ENCODE measurements at places on chromosomes 6 and 20.
A peak's percentile ranks its signal among the peaks of the same experiment; 100 is the strongest.

GRCh38 chr6:89518352-89519055 is 85.6 kb downstream of the ANKRD6 start:
- DNase-seq: no peak

- no peak for DNase-seq
Measured at GRCh38 chr6:15401120-15401519, 155.3 kb downstream of the JARID2 start.

DNA sequence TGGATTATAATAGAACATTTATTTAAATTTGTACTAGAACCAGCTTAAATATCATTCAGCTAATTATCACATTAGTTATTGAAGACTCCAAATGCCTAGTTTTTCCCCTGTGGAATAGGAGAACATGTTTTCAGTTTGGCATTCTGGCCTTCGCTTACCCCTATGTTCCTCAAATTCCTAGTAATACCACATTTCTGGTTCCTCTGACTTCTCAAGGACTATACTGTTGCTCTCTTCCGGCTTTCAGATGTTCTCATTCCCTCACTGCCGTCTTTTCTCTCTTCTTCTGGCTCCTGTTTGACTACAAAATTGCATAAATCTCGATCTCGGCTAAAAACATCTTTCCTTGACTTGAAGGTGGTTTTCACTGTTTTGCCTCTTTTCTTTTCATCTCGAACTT is 71.8 kb upstream of the KHDRBS2 start:
- DNase-seq: no peak

DNA sequence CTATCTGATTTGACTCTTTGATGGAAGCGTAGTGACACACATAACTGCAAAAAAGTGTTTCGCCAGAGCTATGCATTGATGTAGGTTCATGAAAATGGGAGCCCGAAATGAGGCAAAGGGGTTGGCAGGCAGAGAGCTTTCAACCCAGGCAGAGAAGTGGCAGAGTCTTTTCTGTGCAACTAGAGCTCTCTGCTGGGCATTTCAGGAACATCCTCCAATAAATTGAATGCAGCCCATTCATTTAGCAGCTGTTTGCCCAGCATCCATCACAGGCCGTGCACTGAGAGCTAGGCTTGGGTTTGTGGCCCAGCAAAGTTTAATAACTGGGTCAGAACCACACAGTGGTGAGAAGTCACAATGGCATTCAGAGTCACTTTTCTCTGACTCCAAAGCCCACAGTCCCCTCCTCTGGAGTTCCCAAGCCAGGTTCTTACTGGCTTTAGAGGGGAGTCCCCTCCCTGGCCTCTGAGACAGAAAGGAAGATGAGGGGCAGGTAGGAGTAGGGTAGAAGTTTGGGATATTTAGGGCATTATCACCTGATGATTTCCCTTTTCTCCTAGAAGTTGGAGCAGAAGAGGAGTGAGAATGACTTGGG is 31.8 kb upstream of the ELMO2 start:
- DNase-seq: peak; percentile 55

GRCh38 chr20:33858666-33859065 is 47.5 kb downstream of the CHMP4B start:
- DNase-seq: no peak

GRCh38 chr6:105591053-105591452 is 188.2 kb upstream of the PREP start:
- peak; percentile 64 for DNase-seq

- DNase-seq: peak; percentile 46
Measured at GRCh38 chr6:25717866-25718740, 36.4 kb upstream of the SLC17A4 start.

DNA sequence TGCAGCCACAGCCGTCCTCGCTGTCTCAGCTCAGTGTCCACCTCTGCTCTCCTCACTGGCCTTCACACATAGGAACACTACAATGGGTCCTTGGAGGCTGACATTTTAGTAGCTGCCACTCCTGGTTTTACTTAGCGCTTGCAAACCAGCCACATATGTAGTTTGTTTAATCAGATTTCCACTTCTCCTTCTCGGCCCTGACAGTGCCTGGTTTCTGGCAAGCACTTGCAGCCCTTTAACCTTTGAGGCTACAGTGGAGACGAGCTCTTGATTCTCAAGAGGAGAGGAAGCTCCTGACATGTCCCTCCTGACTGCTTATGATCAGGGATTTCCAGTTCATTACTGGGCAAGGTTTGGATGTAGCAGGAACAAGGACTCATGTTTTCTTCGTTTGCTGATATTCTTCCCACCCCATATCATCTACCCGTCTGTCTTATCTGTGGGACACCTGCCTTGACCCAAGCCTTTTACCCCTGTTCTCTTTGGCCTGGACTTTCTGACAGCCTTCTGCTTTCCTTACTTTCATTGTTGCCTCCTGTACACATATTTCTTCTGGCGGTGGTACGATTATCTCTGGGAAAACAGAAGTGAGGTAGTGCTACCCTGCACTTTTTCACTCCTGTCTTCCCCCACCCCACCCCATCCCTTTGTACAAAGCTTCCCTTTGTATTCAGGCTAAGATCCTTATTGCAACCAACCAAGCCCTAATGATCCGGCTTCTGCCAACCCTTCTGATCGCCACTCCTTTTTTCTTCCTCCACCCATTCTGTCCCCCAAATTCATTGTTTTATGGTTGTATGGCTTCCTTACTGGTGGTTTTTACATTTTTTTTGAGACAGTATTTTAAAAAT is 31.2 kb downstream of the CEP43 start:
- DNase-seq: no peak

DNA sequence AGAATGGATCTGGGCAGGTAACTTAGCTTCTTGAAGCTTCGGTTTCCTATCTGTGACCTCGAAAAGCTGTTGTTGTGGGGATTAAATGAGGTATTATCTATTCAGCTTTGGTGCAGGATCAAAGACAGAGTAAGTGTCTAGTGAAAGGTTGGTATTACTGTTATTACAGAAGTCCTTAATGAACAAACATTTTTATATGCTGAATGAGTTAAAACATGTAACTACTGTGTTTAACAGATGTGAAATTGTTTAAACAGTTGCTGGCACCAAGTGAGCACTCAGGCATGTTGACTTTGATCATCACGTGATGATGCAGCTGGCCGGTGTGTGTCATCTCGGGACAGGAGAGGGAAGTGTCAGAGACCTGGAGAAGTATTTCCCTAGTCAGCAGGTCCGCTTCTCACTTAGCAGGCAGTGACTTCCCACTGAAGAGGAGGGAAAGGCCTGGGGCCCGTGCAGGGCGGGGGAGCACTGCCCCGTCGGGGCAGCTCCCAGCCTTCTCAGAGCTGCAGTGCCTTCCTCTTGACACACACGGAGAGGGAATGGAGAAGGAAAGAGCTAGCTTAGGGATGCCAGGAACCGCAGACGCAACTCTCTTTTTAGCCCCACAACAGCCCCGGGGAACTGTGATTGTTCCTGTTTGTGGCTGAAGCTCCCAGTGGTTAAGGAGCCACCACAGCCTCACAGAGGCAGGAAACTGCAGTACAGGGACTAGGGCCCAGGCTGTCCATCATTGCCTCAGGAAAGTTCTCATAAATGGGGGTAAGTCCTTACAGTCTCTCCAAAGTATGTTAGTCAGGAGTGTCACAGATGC is 18.0 kb downstream of the TUBB2A start:
- peak; percentile 86 for DNase-seq

- no peak for DNase-seq
Measured at GRCh38 chr20:1125277-1125676, 6.9 kb downstream of the PSMF1 start.

GRCh38 chr20:37954190-37954589 is 51.3 kb downstream of the VSTM2L start:
- DNase-seq: no peak

- no peak for DNase-seq
Measured at GRCh38 chr6:14977747-14978382, 268.0 kb upstream of the JARID2 start.

- DNase-seq: no peak
Measured at GRCh38 chr6:67361264-67361663, 1273.8 kb upstream of the ADGRB3 start.

DNA sequence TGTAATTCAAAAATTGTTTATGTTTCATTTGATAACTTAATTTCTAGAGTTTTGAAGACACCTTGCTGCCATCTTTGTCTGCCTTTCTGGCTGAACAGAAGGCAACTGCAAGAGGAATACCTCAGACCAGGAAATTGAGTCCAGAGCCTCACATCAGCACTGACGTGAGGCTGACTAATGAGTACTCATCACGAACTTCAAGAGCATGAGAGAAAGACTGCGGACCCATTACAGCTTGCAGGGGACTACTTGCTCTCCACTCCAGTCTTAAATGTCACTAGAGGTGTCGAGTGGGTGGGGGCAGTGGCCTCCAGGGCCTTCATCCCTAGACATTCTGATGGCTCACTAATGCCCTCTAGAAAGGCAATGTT is 109.5 kb upstream of the SSTR4 start:
- no peak for DNase-seq

- peak; percentile 35 for DNase-seq
Measured at GRCh38 chr6:169398342-169399105, 144.9 kb upstream of the THBS2 start.

- DNase-seq: no peak
Measured at GRCh38 chr6:86782328-86782727, 155.0 kb upstream of the HTR1E start.

GRCh38 chr6:111776236-111777221 is 96.7 kb downstream of the FYN start:
- DNase-seq: peak; percentile 11

GRCh38 chr6:44428682-44429081 is 41.2 kb downstream of the CDC5L start:
- peak; percentile 61 for DNase-seq

DNA sequence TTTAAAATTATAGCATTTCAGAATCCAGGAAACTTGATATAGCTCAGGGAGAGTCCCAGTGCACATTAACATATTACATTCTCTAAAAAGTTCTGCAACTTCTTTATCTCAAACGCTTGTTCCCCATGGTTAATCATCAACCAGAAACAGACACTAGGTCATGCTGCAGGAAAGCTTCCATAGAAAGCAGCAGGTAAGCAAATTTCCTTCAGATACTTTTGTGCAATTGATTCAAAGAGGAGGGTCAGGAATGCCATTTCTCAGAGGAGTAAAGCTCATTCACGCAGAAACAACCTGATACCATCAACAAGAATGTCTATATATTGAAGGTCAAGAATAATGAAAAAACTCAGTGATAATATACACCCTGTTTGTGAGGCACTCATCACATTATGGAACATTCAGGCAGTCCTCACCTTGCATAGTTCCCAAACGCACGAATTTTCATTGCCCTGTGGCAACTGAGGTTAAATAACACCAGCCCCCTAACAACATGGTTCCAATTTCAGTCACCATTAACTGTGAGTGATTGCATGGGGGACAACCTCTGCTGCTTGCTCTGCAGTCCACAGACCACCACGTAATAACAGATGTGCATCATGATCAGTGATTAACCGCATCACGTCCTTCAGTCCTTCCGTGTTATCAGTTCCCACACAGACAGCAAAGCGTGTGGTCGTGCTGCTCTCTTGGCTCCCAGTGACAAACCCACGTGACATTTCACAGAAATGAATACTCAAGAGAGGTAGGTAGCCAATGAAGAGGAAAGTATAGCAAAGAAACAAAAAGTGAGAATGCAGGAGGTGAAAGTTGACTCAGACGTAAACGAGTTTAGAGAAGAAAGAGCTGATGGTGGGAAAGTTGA is 95.7 kb downstream of the LY86 start:
- DNase-seq: no peak

DNA sequence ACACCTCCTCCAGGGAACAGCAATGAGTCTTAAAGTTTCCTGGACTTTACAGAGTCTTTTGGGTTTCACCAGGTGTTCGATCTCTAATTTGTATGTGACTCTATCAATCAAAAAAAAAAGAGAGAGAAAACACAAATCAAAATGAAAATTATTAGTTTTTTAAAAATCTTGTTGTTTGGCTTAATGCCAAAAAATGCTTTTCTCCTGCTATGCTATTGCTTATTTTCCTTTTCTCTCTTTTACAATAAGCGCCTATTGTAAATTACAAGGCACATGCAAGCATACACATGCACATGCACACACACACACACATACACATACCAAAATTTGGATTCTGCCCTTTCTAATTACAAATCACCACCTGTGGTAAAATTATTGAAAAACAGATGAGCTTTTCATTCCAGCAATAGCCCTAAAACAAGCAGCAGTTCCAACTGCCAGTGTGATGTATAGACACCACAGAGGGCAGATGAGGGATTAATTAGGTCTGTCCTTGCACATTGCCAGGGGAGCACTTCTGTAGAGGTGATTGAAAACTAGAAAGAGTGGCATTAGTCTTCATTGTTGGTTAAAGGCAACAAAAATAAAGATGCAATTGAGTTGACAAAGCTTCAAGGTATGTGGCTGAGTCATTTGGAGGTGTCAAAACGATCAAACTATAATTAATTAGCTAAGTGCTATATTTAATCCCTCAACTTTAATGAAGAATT is 631.7 kb downstream of the TFAP2B start:
- no peak for DNase-seq

DNA sequence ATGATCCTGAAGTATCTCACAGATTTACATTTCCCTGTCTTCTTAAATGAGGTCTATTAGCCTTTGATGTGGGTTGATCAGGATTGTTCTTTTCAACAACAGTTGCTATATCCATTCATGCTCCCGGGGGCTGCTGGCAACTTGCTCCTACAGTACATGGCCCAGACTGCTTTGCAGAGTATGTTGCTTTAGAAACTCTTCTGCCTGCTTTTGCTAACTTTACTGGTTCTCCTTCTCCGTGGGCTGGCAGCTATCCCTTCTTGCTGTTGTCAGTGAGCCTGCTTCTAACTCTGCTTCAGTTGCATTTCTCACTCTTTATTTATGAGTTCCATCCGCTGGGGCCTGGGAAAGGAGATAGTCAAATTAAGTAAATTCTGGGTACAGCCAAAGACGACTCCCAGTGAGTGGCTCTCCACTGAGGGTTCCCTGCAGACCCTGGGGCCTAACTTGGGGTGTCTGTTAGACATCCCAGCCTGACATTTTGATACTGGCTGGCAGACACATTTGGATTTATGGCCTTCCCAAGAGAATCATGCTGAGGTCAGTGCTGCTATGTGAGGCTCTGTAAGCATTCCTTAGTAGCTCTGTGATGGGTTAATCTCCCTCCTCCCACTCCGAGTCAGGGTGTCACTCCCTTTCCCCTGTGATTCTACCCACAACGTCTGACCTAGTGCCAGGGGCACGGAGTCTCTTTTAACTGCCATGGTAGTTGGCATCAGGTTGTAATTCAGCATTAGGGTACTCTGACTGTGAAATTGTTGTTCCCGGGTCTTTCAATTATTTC is 73.6 kb downstream of the SLX4IP start:
- DNase-seq: peak; percentile 79

DNA sequence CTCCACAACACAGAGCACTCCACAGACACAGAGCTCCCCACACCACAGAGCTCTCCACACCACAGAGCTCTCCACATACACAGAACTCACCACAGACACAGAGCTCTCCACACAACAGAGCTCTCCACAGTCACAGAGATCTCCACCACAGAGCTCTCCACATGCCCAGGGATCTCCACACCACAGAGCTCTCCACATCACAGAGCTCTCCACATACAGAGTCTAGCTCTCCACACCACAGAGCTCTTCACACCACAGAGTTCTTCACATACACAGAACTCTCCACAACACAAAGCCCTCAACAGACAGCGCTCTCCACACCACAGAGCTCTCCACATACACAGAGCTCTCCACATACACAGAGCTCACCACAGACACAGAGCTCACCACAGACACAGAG is 55.3 kb downstream of the ERMARD start:
- DNase-seq: no peak

Measured in EH (cell line).